ENCODE measurements at places on chromosomes 3 and 15. TPM values are rescaled to one million over a fixed set of nuclear protein-coding genes. Genes with fewer than 3 reads are reported as not detected.

DNA sequence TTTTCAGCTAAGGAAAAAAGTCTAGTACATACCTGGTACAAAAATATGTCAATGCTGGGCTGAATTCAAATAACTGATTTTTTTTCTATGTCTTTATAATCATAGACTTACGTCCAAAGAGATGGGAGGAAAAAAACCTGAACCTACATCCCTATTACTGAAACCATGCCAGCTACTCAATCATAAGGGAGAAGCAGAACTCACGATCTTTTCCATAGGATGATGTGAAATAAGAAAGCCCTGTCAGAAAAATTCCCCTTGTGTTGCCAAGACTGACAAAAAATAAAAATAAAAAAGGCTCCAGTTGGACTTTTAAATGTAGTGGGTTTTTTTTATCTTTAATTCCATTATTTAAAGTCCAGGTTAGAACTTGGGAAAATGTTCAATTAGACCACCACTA lies 3.3 kb downstream of the MSL2 start:
- no peaks in the 10 kb centered on the region for H3K36me3 ChIP-seq
- H3K4me1 ChIP-seq: peaks cover 38% of the 10 kb centered on the region
- peak overlapping the region; percentile 99 for H3K27ac ChIP-seq
- no peaks in the 10 kb centered on the region for H3K27me3 ChIP-seq

- no peak for DNase-seq
- H3K27ac ChIP-seq: no peak overlapping the region
- H3K27me3 ChIP-seq: no peaks in the 10 kb centered on the region
- H3K4me1 ChIP-seq: no peaks in the 10 kb centered on the region
- no peak overlapping the region for H3K4me3 ChIP-seq
- H3K36me3 ChIP-seq: no peaks in the 10 kb centered on the region
Observed at GRCh38 chr15:48041454-48041853, 79.3 kb upstream of the SLC24A5 start.

The CELF6 gene
- total RNA-seq: 22.0 TPM

The FBXL22 gene
- 11.6 TPM for total RNA-seq
